CD8-positive, alpha-beta memory T cell (primary cell): ENCODE measurements at places on chromosomes 4 and X. TPM values are rescaled to one million over a fixed set of nuclear protein-coding genes. Genes with fewer than 3 reads are reported as not detected.

DNA sequence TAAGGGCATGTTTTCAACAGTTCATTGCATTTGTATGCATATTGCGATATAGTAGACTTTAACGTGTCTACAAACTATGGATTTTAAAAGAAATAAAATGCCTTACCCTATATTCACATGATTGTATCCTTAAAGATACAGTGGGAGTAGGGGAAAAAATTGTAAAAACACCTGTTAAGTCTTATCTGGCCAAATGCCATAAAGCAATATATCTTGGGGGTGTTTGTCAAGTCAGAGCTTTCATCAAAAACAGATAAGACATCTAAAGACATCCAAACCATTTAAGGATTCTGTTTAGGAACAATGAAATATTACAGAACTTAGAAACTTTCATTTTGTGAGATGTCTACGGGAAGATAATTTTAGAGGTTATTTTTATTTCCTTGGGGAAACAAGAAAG is 152.3 kb downstream of the AASDH start:
- no peak for DNase-seq

DNA sequence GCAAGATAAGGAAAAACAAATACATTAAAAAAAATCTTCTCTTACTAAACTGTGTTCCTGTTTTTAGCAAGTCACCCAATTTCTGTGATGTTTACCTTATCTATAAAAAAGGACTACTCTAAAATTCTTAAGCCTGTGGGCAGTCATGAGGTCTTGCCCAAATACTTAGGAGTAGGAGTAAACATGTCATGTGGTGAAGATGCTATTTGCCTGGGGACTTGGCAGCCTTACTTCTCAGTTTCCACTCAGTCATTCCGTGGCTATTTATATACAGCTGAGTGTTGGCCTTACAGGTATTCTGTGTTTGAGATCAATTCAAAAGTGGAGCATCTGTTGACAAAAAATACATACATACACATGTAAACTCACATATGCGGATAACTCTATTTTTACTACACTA is 89.9 kb upstream of the TLR2 start:
- DNase-seq, result no peak

GRCh38 chrX:153900831-153901752 is 3.4 kb upstream of the AVPR2 start:
- DNase-seq, result peak; percentile 76

DNA sequence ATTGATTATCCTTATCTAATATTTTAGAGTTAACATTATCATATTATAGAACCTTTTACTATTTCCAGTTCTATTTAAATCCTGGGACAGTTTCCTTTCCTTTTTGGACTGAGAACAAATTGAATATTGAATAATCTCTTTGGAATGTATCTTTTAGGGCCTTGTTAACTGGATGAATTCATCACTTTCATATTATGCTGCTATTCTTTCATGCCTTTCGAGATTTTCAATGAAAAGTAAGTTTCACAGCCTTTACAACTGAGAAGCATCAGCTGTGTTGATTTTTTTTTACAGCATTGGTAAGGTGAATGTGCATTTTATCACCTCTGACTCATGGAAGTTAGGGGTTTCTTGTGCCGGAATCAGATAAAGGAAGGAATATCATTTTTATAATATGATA is 39.6 kb downstream of the PDLIM5 start:
- DNase-seq, result no peak

- no peak for DNase-seq
Observed at GRCh38 chrX:4320436-4320947, 607.0 kb upstream of the PRKX start.

GRCh38 chr4:181372014-181372413 is 871.2 kb upstream of the TENM3 start:
- DNase-seq, result no peak

ZAR1 gene
- not detected for polyA plus RNA-seq

ADH1A gene
- polyA plus RNA-seq, result not detected
